Hypothalamus (tissue), 51 donors: ENCODE measurements at places on chromosomes 3 and 15.

DNA sequence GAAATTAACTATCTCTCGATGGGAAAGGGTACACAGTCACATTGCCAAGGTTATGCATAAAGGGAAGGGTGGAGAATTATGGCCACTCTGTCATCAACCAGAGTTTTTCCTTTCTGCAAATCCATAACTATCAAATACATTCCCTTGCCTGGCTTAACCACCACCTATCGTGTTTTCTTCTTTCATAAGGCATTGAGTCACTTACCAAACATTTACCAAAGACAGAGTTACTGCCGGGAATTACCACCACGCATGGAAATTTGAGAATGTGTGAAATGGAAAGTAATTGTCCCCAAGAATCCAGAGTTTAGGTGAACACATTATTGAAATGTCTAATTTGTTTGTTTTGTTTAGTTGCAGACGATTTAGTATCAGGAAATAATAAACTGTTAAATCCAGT is 134.3 kb upstream of the LRRN1 start:
- DNase-seq: no peak

DNA sequence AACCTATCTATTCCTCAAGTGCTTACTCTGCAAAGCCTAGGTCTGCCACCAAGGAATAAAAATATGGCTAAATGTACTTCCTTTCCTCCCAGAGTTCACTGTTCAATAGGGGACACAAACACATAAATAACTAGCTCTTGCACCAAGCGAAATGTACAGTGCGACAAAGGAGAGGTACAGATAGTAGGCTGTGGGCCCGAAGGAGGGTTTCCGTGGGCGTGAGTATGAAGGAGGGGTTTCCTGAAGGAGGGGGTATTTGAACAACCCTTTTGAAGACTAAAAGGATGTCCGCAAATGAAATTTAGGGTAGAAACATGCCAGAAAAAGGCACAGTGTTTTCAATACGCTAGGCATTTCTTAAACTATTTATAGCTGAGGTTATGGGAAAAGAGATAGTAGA is 207.9 kb downstream of the LPP start:
- no peak for DNase-seq

GRCh38 chr15:41013691-41014414 is 60.6 kb downstream of the CHAC1 start:
- DNase-seq: no peak

GRCh38 chr3:142645236-142645793 is 49.1 kb downstream of the PLS1 start:
- no peak for DNase-seq

- DNase-seq: no peak
Measured at GRCh38 chr15:68608844-68609232, 30.0 kb downstream of the CORO2B start.

DNA sequence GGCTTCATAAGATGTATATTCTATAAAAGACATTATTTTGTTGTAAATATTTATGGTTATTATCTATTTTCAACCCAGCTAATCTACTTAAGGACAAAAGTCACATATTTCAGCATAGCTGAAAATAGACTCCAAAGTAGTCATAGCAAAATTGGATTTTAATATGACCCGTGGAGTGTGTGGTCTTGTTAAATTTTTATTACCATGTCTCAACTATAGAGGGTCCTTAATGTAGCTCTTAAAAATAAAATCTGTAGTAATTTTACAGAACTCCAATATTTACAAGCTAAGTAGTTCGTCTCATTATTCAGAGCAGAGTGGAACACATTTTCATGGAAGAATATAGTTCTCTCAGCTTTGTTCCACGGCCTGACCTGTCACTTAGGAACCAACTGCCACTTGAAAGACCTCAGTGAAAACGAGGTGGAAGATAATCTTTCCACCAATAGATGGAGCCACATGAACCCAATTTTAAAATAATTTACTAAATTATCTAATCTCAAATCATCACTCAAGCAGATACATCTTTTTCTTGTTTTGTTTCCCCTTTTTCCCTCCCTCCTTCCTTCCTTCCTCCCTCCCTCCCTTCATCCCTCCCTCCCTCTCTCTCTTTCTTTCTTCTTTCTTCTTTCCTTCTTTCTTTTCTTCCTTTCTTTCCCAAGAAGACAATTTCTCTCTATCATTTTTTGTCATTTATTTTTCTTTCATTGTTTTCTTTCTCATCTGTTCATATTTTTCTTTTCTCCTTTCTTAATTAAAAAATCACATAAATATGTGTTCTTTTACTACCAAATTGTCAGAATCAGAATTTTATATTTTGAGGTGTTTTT is 97.2 kb downstream of the CLDN1 start:
- no peak for DNase-seq
